ENCODE measurements at places on chromosomes 11 and 22.

DNA sequence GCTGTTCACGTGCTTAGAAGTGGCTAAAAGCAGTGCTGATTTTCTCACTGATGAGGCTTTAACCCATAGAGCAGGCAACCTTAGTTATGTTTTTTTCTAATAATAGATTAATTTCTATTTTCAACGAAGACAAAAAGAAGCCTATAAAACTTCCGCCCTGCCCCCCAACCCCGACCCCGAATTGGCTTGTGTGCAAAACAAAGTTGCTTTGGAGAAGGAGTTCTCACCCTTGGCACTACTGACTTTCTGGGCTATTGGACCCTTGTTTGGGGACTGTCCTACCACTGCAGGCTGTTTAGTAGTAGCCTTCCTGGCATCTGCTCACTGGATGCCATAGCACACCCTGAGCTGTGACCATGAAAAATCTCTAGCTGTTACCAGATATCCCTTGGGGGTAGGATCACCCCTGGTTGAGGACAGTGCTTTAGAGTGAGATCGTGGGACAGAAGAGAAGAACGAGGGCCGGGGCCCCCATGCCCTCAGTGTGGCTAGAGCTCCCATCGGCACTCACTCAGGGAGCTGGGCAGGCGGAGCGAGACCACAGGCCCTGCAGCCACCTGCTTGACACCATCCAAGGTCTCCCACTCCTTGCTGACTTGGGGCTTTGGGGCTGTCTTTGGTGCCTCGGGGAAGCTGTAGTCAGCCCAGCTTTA is 16.9 kb downstream of the SLC37A2 start:
- no peak for DNase-seq

- DNase-seq, result peak; percentile 67
Measured at GRCh38 chr22:38353142-38353629, 36.0 kb upstream of the CSNK1E start.

GRCh38 chr11:32438866-32439489 is 3.6 kb upstream of the WT1 start:
- DNase-seq, result no peak

DNA sequence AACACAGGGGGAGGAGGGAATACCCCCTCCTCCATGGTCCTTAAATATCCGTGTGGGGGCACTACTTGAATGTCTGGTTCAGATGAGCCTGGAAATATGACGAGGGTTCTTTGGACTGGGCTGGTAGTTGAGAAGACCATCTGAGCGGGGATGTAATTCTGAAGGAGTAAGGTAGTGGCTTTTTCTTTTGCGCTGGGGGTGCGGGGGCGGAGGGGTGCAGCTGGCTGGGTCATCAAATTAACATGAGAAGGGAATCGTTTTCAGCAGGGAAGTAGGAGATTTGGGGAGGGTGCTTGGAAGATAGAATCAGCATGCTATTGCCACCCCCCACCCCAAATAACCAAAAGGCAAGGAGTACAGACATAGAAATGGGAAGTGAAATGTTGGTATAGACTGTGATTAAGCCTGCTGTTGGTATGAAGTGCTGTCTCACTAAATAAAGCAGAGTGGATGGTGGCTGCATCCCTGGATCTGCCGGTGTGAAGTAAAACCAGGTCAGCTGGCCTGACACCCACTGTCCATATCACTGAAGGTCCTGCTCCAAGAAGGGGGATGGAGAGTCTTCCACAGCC is 121.9 kb upstream of the HSD17B12 start:
- no peak for DNase-seq

DNA sequence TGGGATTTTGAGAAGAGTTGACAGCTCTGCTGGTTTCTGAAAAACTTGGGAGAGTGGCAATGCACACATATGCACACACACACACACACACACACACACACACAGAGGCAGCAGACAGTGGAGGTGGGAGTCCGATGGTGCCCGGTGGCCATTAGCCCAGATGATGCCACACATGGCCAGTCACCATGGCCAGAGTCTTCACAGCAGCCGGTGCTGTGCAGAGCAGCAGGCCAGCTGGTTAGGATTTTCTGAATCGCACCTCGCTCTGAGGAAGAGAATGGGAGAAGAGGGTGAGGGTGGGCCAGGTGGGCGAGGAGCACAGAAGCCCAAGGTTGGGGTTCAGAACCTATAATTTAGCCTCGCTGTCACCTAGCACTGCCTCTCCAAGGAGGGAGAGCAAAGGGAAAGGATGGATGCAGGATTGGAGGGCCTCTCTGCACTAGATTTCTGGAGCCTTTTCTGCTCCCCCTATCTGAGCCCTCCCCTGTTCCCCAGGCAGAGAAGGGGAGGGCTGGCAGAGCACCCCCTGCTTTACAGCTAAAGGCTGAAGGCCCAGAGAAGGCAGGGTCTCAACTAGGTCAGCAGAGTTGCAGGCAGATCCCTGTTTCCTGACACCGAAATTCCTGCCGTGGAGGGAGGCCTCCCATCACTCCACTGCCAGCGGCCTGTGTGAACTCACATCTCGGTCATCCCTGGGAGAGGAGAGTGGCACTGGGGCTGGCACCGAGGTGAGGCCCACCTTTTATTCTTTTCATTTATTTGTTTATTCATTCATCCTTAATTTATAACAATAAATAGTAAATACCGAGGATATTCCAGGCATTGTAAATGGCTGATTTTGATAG is 25.8 kb upstream of the FXYD6 start:
- no peak for DNase-seq

GRCh38 chr22:47808886-47809620 is 1046.6 kb downstream of the TBC1D22A start:
- DNase-seq, result no peak

- DNase-seq, result no peak
Measured at GRCh38 chr11:66284526-66285078, 4.3 kb downstream of the YIF1A start.

GRCh38 chr11:3861683-3862082 is 6.2 kb downstream of the STIM1 start:
- no peak for DNase-seq

- no peak for DNase-seq
Measured at GRCh38 chr11:21603886-21604285, 589.0 kb upstream of the ANO5 start.

DNA sequence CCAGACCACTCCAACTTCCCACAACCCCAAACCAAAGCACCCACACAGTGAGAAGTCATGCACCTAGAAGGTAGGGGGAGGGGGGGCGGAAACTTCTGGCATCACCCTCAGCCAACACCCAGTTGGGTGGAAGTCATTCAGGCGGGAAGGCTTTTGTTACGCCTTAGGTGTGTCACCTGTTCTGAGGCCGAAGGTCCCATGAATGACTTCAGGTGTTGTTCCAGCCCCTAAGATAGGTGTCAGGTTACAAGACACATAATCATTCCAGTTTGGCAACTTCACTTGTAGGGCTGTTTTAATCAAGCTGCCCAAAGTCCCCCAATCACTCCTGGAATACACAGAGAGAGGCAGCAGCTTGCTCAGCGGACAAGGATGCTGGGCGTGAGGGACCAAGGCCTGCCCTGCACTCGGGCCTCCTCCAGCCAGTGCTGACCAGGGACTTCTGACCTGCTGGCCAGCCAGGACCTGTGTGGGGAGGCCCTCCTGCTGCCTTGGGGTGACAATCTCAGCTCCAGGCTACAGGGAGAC is at the start of gene TMPRSS4:
Gene TMPRSS4 (plus strand): TSS at position 325 of the 528 bp plus-strand sequence. CDS start 225 bp downstream, outside the sequence.
- DNase-seq, result no peak

- no peak for DNase-seq
Measured at GRCh38 chr22:47156352-47157092, 394.1 kb downstream of the TBC1D22A start.

DNA sequence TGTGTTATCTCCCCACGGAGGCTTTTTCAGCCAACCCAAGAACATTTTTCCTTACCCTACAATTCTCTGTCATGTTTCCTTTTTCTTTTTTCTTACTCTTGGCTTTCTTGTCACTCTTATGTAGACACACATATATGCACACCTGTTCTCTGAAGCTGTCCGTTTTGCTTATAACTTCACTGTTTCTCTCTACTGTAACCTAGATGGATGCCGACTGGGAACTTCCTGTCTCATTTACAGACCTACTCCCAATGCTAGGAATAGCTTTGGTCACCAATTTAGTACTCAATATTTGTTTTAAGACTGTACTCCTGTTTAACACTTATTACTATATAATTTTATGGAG is 9.9 kb upstream of the CASP12 start:
- DNase-seq, result no peak

GRCh38 chr11:29395555-29396072 is 621.2 kb downstream of the KCNA4 start:
- no peak for DNase-seq

DNA sequence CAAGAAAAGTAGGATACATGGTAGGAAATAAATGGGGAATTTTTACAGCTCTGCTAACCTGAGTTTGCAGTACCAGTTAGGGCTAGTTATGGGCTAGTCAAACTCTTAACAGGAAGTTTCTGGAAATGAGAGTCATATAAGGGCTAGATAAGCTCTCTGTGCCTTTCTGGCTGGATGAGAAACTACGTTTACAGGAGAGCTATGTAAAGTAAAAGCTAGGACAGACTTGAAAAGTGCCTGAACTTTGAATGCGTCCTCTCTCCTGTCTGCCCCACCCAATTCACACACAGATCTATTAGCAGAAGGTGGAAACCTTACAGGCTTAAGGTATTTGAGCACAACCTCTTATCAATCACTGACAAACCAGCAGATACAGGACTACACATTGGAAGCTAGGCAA is 167.1 kb downstream of the SNX19 start:
- no peak for DNase-seq

DNA sequence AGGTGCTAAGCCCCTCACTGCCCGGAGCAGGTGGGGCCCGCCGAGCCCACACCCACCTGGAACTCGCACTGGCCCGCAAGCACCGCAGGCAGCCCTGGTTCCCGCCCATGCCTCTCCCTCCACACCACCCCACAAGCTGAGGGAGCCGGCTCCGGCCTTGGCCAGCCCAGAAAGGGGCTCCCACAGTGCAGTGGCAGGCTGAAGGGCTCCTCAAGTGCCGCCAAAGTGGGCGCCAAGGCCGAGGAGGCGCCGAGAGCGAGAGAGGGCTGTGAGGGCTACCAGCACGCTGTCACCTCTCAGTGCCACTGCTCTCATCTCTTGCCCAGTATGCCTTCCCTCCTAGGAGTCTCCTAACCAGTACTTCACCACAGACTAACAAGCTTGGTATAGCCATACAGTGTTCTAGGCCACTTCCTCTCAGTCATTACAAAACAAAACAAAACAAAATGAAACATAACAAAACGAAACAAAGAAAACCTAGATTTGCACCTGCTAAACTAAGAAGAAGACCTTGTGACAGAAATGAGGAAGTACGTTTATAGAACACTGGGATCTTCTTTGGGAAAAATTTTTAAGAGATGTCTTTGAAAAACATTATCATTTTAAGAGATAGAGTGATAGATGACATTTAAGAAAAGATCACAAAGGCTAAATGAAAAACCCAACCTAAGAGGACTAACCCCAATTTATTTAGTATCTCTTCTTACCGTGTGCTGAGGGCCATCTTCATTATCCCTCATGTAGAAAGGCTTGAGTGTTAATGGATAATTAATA is 47.7 kb upstream of the GAB2 start:
- DNase-seq, result no peak

GRCh38 chr11:128053981-128054931 is 533.1 kb downstream of the ETS1 start:
- DNase-seq, result no peak

DNA sequence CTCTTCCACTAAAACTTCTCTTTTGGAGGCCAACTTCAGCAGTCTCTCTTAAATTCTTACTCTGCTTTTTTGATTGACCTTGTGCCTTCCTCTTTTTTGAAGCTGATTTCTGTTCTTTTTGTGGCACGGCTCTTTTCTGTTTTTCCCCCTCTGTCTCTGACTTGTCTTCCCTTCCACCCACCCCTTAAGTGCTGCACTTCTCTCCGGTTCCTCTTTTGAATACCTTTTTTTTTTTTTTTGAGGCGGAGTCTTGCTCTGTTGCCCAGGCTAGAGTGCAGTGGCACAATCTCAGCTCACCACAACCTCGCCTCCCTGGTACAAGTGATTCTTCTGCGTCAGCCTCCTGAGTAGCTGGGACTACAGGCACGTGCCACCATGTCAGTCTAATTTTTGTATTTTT is 211.9 kb downstream of the BLID start:
- DNase-seq, result no peak

DNA sequence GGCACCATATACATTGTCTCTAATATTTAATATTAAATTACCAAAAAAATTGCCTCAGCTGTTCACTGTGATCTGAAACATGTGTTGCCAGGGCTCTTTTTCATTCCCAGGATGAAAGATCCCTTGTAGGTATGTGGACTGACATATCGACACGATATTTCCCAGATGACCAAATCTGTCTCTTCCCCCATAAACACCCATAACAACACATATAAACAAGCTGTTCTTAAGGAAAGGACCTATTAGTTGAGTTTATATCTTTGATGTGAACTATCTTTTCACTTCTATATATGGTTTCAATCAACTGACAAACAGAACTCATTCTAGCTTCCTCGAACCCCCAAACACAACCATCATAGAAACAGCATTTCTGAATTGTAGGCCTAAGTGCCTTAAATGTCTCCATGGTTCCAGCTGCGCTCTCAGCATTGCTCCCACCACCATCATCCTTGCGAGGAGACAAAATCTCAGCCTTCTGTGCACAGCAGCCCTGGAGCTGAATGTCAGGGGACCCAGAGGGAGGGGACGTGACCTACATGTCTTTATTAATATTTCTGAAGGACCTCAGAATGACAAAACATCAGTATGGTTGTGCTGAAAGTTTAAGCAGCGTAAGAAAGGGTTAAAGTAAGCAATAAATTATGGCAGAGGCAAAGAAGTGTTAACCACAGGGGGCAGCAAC is 67.0 kb downstream of the ETS1 start:
- no peak for DNase-seq

GRCh38 chr11:17770048-17770652 is 35.6 kb downstream of the KCNC1 start:
- DNase-seq, result no peak

DNA sequence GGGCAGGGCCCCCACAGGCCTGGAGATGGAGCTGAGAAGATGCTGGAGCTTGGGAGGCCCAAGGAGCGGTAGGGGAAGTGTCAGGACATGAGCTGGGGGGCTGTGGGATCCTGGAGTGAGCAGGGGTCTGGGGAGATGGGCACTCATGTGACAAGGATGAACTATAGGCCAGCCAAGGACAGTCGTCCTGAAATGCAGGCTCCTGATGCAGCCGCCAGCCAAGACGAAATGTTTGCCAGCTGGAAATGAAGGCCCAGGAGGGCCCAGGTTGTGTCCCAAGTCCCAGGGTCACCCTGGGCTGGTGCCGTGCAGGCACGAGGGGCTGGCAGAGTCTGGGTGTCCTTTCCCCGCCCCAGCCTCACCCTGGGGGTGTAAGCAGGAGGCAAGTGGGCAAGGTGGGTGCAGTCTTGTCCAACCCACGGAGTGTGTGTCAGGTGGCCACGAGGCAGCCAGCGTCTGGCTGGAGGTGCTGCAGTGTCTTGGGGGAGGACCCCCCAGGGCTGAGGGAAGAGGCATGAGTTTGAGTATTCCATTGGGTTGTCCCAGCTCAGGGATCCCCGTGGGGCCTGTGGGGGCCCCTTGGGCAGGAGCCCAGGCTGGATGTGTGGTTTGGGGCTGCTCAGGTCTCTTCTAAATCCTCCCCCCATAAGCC is 21.4 kb downstream of the MRGPRG start:
- no peak for DNase-seq

GRCh38 chr11:66855574-66856495 is 1.0 kb upstream of the LRFN4 start:
- DNase-seq, result peak; percentile 44
